CD4-positive, alpha-beta T cell (primary cell): ENCODE measurements at places on chromosomes 16 and 17. TPM values are rescaled to one million over a fixed set of nuclear protein-coding genes. Genes with fewer than 3 reads are reported as not detected.

- DNase-seq: no peak
- no peaks in the 10 kb centered on the region for H3K27me3 ChIP-seq
- peaks cover 54% of the 10 kb centered on the region for H3K36me3 ChIP-seq
- H3K4me3 ChIP-seq: no peak overlapping the region
- peaks cover 8% of the 10 kb centered on the region for H3K4me1 ChIP-seq
Observed at GRCh38 chr17:2076087-2076984, 21.4 kb downstream of the HIC1 start.

DNA sequence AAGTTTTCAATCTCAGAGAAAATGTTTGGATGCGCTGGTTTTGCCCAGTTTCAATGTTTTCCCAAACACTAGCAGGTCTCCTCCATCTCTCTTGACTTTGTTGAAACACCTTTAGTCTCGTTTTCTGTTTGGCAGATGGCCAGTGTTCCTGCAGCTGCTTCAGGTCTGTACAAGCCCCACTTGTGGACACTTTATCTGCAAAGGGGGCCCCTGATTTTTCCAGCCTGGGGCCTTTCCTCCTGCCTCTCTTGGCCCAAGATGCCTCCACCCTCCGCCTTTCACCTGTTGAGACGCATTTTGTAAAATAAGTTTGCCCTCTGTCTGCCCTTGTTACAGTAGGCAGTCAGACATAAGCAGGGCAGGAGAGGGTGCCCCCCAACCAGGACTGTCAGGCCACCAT, 21.8 kb upstream of the PRM1 start:
- H3K36me3 ChIP-seq: no peaks in the 10 kb centered on the region
- no peaks in the 10 kb centered on the region for H3K27me3 ChIP-seq
- DNase-seq: no peak
- peaks cover 11% of the 10 kb centered on the region for H3K4me1 ChIP-seq

DNA sequence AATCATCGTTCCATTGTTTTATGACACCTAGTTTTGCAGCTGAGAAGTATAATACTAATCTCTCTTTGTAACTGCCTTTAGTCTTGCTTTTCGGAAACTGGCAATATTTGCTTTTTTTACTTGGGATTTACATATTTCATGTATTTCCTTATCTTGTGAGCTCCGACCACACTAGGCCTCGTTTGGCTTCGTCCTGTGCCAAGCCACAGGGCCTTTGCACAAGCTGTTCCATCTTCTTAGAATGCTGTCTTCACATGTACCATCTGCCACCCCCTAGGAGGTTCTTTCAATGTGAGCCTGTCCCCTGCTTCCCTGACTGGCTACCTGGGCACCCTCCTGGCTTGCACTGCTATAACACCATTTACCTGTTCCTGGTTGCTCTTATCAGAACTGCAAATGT, 77.2 kb downstream of the SHISA6 start:
- no peaks in the 10 kb centered on the region for H3K4me1 ChIP-seq
- H3K36me3 ChIP-seq: no peaks in the 10 kb centered on the region
- H3K27me3 ChIP-seq: no peaks in the 10 kb centered on the region
- H3K4me3 ChIP-seq: no peak overlapping the region
- H3K27ac ChIP-seq: no peak overlapping the region

The KRTAP2-2 gene
- not detected for total RNA-seq

The ZNF624 gene
- 2.8 TPM for total RNA-seq

DNA sequence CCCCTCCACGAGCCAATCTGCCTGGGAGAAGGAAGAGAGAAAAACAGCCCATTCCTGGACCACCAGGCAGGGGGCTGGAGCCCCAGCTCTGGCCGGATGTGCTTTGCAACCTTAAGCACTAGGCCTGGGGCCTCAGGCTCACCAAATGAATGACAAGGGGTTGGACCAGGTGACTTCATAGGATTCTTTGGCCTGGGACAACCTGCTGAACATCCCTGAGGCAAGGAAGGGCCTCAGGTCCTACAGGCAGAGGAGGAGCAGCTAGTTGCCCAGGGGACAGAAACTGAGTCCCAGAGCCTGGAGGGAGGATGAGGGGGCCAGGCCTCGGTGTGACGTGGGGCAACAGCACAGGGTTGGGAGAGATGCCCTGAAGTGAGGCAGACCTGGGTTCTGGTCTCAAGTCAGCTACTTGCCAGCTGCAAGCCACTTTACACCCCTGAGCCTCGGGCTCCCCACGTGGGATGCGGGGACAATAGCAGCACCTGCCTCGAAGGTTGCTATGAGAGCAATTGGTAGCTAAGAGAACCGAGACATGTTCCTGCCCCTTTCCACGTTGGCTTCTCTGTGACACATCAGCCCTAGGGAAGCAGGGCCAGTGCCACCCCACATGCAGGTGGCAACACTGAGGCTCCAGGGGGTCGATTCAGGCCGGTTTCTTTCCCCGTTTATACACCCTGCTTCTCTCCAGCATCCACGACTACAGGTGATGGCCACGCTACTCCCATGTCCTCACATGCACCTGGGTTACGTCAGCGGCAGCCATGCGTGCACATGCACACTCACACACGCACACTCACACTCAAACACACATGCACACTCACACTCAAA, 42.6 kb downstream of the CFAP20 start:
- H3K27ac ChIP-seq: no peak overlapping the region
- no peaks in the 10 kb centered on the region for H3K4me1 ChIP-seq
- H3K27me3 ChIP-seq: no peaks in the 10 kb centered on the region
- no peak for DNase-seq
- no peak overlapping the region for H3K4me3 ChIP-seq

GRCh38 chr17:19629449-19629848, 19.1 kb upstream of the ALDH3A2 start:
- H3K36me3 ChIP-seq: no peaks in the 10 kb centered on the region
- no peaks in the 10 kb centered on the region for H3K27me3 ChIP-seq
- no peak for DNase-seq
- no peak overlapping the region for H3K27ac ChIP-seq

The ASGR2 gene
- total RNA-seq: 0.36 TPM

The CAMTA2 gene
- total RNA-seq: 41.6 TPM

The CD300H gene
- total RNA-seq: not detected

The HOXB8 gene
- not detected for total RNA-seq

GRCh38 chr16:62954144-62955032, 918.1 kb upstream of the CDH8 start:
- no peak for DNase-seq
- H3K27me3 ChIP-seq: no peaks in the 10 kb centered on the region
- H3K27ac ChIP-seq: no peak overlapping the region
- H3K4me3 ChIP-seq: no peak overlapping the region
- no peaks in the 10 kb centered on the region for H3K36me3 ChIP-seq

- H3K27me3 ChIP-seq: no peaks in the 10 kb centered on the region
- peak overlapping the region; percentile 52 for H3K4me3 ChIP-seq
- H3K36me3 ChIP-seq: peaks cover 7% of the 10 kb centered on the region
- peaks cover 50% of the 10 kb centered on the region for H3K4me1 ChIP-seq
- peak overlapping the region; percentile 78 for H3K27ac ChIP-seq
Observed at GRCh38 chr16:87391324-87391949, 699 bp upstream of the MAP1LC3B start.

The FOXL1 gene
- total RNA-seq: not detected

DNA sequence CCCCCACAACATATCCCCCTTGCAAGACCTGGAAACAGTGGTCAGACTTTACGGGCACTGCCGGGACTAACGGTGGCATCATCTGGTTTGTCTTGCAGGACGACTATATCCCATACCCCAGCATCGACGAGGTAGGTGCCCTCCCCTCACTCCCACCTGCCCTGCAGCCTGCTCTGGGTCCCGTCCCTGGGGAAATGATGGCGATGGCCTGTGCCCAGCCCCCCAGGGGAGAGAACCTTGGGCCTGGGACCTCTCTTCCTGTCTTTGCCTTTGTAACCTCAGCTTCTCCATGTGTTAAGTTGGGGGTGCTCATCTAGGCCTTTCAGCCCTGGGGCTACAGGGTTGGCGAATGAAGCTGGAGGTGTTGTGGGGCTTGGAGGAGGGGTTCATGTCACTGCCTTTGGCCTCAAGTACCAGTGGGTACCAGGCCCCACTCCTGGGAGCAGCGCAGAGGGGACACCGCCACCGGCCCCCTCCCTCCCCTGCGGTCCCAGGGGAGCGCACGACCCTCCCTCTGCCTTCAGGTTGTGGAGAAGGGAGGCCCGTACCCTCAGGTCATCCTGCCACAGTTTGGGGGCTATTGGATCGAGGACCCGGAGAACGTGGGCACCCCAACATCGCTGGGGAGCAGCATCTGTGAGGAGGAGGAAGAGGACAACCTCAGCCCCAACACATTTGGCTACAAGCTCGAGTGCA, 99.9 kb downstream of the OR1D5 start:
- H3K27me3 ChIP-seq: no peaks in the 10 kb centered on the region
- no peak overlapping the region for H3K4me3 ChIP-seq
- no peak overlapping the region for H3K27ac ChIP-seq
- H3K36me3 ChIP-seq: peaks cover 59% of the 10 kb centered on the region
- no peak for DNase-seq

The TSPOAP1 gene
- 19.5 TPM for total RNA-seq

DNA sequence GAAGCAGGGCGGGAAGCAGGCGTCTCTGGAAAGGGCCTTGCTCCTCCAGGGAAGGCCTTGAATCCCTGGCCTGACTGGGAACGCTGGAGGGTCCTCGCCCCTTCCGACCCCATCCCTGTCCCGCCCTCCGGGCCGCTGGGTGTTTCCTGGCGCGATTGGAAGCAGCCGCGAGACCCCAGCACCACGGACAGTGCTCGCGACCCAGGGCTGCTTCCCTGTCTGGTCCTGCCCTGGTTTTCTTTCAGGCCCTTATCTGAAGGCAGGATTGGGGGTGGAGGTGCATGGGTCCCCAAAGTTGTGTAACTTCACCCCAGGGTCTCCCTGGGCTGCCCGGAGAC, 2.1 kb downstream of the MGAT5B start:
- no peak overlapping the region for H3K27ac ChIP-seq
- no peak for DNase-seq
- H3K27me3 ChIP-seq: peaks cover 24% of the 10 kb centered on the region
- H3K36me3 ChIP-seq: no peaks in the 10 kb centered on the region

DNA sequence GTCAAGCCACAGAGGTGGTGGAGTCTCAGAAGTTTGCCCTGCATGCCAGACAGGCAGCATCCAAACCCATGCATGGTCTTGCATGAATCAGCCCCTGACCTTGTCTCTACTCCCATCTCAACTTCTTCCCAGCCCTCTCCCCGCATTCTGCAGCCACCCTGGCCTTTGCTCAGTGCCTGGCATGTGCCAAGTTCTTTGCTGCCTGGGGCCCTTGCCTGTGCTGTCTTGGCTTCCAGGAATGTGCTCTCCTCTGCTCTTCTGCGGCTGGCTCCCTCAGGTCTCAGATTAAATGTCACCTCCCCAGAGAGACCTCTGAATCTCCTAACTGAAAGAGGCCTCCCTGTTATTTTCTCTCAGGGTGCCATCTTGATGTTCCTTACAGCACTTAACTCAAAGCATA, 17.6 kb downstream of the DRC3 start:
- H3K27ac ChIP-seq: no peak overlapping the region
- no peaks in the 10 kb centered on the region for H3K27me3 ChIP-seq
- no peak overlapping the region for H3K4me3 ChIP-seq
- no peaks in the 10 kb centered on the region for H3K4me1 ChIP-seq
- H3K36me3 ChIP-seq: no peaks in the 10 kb centered on the region

The PRCD gene
- not detected for total RNA-seq

GRCh38 chr16:19851476-19851875, 33.2 kb downstream of the GPRC5B start:
- no peak overlapping the region for H3K4me3 ChIP-seq
- DNase-seq: no peak
- no peaks in the 10 kb centered on the region for H3K36me3 ChIP-seq
- no peaks in the 10 kb centered on the region for H3K4me1 ChIP-seq
- H3K27me3 ChIP-seq: no peaks in the 10 kb centered on the region
- H3K27ac ChIP-seq: no peak overlapping the region

The RFFL gene
- total RNA-seq: 57.8 TPM

The NGFR gene
- 0.11 TPM for total RNA-seq

DNA sequence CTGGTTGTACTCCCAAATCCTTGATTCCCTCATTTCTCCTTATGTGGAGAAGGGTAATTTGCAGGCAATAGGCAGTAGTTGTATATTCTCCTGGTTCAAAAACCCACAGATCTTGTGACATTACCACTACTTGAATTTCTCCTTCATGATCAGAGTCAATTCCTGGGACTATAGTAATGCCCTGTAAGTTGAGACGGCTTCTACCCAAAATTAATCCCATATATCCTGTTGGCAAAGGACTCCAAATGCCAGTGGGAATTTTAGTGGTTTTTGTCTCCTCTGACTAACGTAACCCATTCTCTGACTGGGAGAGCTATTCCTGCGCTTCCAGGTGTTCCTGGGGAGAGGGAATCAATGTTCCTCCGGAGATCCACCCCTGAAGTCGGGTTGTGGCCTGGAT, 11.6 kb upstream of the ZNF689 start:
- DNase-seq: no peak
- no peaks in the 10 kb centered on the region for H3K36me3 ChIP-seq
- no peaks in the 10 kb centered on the region for H3K27me3 ChIP-seq
- no peak overlapping the region for H3K27ac ChIP-seq
- H3K4me3 ChIP-seq: no peak overlapping the region

DNA sequence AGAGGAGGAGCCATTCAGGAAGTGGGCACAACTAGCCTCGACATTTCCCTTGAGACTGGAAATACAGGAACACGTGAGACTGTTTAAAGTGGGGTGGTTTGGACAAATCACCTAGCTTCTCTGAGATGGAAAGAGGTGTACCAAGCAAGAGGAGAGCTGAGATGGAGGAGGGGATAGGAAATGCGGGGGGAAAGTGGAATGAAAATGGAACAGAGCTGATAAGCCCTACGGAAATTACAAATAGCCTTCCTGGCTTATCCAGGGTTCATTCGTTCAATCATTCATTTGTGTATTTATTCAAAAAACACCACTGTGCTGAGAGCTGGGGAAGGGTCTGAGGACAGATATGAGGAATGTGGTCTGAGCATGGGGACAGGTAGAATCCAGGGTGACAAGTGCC, 64.1 kb downstream of the ASIC2 start:
- H3K36me3 ChIP-seq: no peaks in the 10 kb centered on the region
- no peak for DNase-seq
- H3K4me3 ChIP-seq: no peak overlapping the region

GRCh38 chr17:6599364-6599763, 41.1 kb downstream of the KIAA0753 start:
- DNase-seq: peak; percentile 20
- H3K27ac ChIP-seq: no peak overlapping the region
- no peak overlapping the region for H3K4me3 ChIP-seq
- peaks cover 59% of the 10 kb centered on the region for H3K36me3 ChIP-seq

The ZNF594 gene
- 3.1 TPM for total RNA-seq

The KCNH6 gene
- not detected for total RNA-seq

The ABCC11 gene
- 0.08 TPM for total RNA-seq

GRCh38 chr17:77499699-77500435, 359.1 kb downstream of the SEC14L1 start:
- H3K27me3 ChIP-seq: no peaks in the 10 kb centered on the region
- peaks cover 11% of the 10 kb centered on the region for H3K4me1 ChIP-seq
- no peak overlapping the region for H3K4me3 ChIP-seq
- DNase-seq: no peak
- no peak overlapping the region for H3K27ac ChIP-seq
- peaks cover 59% of the 10 kb centered on the region for H3K36me3 ChIP-seq

The PLCG2 gene
- total RNA-seq: 0.92 TPM

The SLC47A1 gene
- total RNA-seq: not detected

The C16orf82 gene
- not detected for total RNA-seq
